ENCODE measurements at places on chromosomes 4 and X. TPM values are rescaled to one million over a fixed set of nuclear protein-coding genes. Genes with fewer than 3 reads are reported as not detected.

DNA sequence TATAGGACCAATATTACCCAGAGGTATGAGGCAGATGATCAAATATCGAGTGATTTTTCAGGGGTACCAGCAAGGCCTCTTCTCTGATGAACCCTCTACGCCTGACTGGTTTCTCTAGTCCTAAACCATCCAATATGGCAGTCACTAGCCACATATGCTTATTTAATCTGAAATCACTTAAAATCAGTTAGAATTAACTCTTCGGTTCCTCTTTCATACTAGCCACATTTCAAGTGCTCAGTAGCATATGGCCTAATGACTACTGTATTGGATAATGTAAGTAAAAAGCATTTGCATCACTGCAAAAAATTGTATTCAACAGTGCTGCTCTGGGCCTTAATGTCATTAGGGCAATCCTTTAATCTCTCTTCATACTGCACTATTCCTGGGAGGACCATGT lies 4.4 kb upstream of the APBB2 start:
- no peak for DNase-seq

- no peak for DNase-seq
These were observed 672.1 kb downstream of the GRXCR1 start for GRCh38 chr4:43564591-43564990.

- no peak for DNase-seq
These were observed 158.9 kb upstream of the MAP3K15 start for GRCh38 chrX:19674041-19674789.

- DNase-seq, result no peak
These were observed 12.4 kb downstream of the EDNRA start for GRCh38 chr4:147493307-147493706.

DNA sequence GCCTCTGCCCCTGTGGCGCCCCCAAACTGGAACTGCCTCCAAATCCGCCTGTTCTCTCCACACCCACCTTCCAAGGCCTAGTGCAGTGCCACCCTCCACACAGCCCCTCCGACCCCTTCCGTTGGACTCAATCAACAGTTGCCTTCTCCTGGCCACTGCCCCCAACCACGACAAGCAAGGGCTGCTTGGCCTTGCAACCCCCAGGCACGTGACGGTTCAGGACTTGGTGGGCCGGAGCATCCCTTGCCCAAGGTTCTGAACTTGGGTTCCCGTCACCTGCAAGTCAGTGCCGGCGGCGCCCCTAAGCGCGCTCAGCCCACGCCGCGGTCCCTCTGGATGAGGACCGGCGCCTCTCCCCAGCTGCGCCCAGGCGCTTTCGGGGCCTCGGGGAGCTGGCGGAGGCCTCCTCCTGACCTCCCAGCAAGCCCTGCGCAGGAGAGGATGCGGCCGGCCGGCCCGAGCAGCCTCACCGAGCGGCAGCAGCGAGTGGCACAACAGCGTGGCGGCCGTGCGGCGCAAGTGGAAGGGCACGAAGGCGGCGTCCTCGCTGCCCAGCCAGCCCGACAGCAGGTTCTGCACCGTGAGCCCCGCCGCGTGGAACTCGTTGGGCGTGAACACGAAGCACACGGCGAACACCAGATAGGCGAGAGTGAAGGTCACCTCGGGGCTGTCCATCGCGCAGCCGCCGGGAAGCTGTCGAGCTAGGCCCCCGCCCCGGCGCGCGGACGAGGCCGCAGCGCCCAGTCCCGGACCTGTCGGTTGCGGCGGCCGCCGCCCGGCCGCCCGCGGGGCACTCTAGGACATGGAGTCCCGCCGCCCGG lies 750 bp downstream of the TMEM129 start:
- no peak for DNase-seq

DNA sequence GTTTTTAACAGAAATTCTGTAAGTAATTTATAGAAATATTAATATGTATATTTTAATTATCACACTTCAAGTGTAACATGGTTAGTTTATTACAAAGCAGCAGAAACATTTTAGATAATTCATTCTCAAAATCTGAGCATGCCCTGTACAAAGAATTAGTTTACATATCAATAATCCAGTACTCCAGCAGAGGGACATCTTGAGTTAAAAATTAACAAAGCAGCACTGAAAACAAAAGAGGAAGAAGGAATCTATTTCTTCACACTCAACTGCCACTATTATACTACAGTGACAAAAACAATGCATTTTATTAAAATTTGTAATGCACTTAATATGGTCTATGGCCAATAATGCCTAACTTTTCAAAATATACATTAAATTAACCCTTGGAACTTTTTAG lies 179.1 kb upstream of the KLHL4 start:
- no peak for DNase-seq

IBSP gene
- not detected for total RNA-seq

FREM3 gene
- total RNA-seq, result not detected

All from activated naive CD4-positive, alpha-beta T cell treated with anti-CD3 and anti-CD28 coated beads, Interleukin-2, amount 50 U/mL, for 72 hours (primary cell).